ENCODE measurements at places on chromosomes 6 and 20.

GRCh38 chr6:187210-187861, 105.0 kb upstream of the DUSP22 start:
- DNase-seq, result no peak

- no peak for DNase-seq
Measured at GRCh38 chr6:137363805-137364138, 130.4 kb downstream of the OLIG3 start.

DNA sequence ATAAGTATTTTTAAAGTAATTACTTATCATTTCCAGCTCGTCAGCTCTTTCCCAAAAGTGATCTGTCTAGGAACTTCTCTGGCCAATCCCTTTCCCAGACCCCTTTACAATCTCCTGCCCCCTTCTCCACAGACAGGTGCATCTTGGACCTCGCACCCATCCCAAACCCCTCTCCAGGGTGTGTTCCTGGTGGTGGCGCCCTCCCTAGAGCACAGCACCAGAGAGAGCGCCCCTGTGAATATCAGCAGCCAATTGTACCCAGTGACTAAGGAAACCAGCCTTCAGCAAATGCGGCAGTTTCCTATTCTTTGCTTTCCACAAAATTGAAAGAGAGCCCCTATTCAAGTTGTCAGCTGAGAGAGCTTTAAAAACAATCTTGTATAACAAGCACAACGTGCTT, 157.7 kb downstream of the RNASET2 start:
- no peak for DNase-seq

DNA sequence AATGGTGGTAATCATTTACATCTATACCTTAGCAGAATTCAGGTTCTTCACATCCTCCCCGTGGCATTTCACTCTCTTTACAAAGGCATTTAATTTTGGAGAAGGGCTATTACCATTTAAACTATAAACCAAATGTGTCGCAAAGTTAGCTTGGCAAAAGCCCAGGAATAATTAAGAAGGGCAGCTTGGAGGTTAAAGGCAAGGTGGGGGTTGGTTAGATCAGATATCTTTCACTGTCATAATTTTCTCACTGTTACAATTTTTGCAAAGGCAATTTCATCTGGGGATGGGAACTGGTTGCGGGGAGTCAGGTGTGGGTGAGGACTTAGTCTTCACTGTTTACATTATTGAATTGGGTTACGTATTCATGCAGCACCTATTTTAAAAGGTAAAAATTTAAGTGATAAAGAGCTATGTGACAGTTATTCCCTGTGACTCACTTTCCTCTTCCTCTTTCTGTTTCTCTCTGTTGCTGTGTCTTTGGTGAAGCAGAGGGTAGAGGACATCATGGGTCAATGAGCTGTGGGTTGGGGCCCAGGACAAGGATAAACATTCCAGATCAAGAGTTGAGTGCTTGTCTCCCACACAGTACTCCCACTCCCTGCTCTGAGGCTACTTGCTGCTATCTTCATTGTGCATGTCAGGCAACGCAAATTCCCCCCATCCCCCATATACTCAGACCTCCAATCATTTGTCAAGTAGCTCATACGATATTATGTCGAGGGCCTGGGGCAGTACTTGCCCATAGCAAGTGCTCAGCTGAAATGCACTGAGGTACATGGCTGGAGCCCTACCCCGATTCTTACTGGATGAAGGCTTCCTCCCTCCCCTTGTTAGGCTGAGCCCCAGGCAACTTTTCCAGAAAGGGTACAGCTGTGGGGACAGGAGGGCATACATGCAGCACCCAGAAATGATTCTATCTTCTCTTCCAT, 223.1 kb upstream of the MYLIP start:
- peak; percentile 28 for DNase-seq

- DNase-seq, result no peak
Measured at GRCh38 chr6:166489301-166490155, 97.0 kb downstream of the RAMACL start.

GRCh38 chr6:43940071-43940392, 170.0 kb downstream of the VEGFA start:
- DNase-seq, result no peak

- DNase-seq, result no peak
Measured at GRCh38 chr6:75436869-75437268, 56.7 kb downstream of the FILIP1 start.

GRCh38 chr6:4914420-4915159, 89.2 kb downstream of the RPP40 start:
- DNase-seq, result no peak

DNA sequence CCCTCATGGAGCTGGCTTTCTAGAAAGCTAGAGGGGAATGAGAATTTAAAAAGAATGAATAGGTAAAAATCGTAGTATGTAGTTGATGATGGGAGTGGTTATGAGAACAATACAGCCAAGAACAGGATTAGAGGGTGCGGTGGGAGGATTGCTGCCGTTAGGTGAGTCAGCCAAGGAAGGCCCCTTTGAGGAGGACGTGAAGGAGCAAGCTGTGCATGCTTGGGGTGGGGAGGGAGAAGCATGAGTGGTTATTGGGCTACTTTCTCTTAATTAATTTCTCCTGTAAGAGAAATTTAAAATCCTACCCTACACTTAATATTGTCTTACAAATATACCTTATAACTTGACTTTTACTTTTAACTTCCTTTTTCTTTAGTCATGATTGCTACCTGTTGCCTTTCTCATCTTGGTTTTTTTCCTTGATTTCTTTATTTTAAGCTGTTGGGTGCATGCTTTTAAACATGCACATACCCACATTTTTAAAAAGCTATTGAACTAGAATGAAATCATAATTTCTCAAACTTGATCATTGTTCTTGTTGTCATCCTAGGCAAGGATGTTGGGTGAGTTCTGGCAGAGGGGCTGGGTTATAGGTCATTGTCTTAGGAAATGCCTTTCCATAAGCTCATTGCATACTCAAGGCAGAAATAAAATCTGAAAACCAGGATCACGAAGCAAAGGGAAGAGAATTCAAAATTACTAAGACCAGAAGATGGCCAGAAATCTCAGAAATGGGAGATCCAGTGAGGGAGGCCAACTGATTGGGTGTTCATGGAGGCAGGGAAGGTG, 114.5 kb downstream of the TCP11 start:
- no peak for DNase-seq

DNA sequence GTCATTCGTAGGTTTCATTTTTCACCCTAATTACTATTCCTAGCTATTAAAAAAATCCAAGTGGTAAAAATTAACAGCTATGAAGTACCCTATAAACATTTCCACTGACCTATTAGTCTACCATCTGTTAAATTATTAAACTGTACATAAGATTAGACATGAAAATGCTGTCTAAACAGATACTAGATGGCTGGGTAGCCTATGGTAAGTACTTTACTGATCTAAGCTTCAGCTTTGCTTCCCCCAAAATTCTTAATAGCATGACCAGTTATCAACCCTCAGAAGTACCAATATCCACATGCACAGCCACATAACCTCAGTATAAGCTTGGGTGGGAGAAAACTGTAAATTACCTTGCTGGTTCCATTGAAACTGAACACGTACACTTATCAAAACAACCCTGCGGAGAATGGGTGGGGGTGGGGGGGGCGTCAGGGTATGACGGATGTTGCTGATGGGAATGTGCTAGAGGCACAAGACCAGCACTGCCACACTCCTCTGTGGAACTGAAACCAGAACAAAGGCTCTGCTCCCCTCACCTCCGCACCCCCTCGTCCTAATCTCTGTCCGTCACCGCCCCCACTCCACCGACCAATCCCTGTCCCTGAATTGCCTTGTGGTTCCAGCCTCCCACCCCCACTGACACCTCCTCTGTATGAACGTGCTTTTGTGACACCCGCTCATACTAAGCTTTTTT, 45.3 kb downstream of the B4GALT5 start:
- DNase-seq, result peak; percentile 82

GRCh38 chr20:19320005-19320404, 107.6 kb downstream of the SLC24A3 start:
- no peak for DNase-seq

- DNase-seq, result no peak
Measured at GRCh38 chr6:148874698-148875293, 128.0 kb downstream of the UST start.

- DNase-seq, result no peak
Measured at GRCh38 chr6:170445971-170446370, 107.1 kb downstream of the PSMB1 start.

GRCh38 chr6:3715285-3715684, 36.2 kb downstream of the PXDC1 start:
- DNase-seq, result no peak

DNA sequence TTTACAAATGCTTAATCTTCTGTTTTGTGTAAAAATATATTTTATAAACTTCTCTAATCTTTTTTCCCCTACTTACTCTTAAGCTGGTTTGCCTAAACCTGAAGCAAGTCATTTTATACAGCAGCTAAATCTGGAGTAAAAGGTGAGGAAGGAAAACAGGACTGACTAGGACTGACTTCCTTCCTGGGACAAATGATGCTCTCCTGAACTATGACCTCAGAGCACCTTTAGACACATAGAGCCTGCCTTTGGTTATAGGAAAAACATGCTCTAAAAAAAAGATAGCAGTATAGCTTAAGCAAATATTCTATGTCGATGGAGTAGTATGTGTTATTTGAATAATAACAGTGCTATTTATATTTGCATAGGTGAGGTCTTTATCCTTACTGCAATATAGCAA, 21.5 kb upstream of the ADGRG6 start:
- no peak for DNase-seq

GRCh38 chr6:6918216-6918983, 189.4 kb upstream of the RREB1 start:
- peak; percentile 83 for DNase-seq

DNA sequence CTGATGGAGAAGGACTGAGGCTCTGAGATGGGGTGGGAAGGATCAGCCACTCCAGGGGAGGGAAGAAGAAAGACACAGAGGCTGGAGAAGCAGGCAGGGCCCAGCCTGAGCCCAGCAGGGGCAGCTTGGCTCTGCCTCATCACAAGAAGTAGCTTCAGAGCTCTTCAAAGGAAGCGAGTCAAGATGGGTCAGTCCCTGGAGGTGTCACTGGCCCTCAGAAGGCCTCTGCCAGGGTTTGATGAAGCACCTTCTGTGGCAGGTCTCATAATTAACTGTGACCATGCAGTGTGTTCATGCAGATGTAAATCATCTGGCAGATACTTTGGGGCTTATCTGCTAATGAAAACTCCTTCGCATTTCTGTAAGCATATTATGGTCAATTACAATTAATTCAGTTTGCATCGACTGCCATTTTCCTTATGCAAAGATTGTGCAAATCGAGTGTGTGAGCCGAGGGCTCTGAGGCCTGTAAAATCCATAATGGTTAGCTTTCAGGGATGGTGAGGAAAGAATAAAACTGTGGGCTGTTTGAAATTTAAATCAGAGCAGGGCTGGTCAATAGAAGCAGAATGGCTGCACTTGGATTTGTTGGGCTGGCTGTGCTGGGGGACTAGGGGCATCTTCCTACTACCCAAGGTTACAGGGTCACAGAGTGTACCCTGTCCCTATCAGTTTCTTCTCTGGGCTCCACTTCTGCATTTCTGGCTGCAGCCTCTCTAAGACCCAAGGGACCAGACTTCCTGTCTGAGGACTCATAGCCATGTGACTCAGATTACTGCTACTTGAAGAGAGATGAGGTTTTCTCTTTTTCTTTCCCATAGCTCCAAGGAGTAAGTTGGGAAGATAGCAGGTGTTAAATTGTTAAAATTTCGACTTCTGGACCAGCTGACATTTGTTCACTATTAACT, 376.6 kb downstream of the DHX35 start:
- peak; percentile 33 for DNase-seq

DNA sequence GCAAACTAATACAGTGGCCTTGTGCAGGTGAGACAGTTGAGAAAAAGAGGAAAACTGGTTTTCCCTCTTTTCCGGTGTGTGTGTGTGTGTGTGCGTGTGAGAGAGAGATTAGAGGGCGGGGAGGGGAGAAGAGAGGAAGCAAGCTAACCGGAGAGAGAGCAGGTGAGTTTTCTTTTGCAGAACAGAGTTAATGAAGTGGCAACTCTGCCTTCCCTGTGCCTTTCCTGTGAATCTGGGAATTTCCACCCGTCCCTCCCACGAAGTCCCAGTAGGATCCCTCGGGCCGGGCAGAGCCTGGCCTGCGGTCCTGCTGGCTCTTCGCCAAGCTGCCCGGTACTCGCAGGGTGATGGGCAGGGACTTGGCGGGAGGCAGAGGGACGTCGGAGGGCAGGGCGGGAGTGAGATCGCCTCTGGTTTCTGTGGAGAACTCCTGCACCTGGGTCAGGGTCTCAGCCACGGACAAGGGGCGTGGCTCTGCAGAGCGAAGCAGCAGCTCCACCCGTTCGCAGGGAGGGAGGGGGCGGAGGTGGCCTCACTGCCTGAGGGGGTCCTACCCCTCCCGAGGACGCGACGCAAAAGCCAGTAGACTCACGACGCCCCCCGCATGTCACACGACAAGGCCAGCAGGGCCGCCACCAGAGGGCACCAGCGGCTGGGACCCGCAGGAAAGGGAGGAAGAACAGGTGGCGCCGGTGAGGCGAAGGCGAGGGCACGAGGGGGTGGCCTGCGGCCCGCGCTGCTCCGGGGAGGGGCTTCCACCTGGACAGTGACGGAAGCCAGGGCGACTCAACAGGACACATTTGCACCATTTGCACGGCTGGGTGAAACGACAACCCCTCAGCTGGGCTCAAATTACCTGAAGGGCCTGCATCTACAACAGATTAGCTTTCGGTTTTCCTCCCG, 51.2 kb upstream of the RNF182 start:
- DNase-seq, result peak; percentile 89

DNA sequence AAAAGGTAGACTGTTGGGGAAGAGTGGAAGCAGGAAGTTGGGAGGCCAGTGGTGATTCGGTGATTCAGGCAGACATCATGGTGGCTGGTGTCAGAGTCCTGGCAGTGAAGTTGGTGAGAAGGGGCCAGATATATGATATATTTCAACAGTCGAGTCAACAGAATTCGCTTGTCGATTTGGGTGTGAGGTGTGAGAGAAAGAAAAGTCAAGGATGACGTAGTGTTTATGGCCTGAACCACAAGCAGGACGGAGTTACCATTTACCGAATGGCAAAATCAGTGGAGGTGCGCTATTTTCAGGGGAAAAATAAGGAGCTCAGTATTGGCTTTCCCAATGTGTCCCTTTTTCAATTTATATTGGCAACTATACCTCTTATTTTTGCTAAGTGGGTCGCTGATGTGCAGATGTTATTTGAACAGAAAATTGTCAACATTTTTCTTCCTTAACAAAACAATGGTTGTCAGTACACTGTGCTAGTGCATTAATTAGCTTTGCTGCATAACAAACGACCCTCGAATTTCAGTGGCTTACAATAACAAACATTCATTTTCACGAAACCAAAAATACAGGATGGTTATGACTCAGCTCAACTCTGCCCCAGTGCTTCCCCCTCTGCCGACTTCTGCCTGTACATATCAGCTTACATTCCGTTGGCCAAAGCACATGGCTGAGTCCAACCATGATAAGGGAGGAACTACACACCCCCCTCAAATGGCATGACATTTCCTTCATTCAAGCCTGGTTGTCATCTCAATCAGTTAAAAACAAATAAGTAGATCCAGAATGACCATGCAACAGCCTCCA, 255.0 kb upstream of the ZFP64 start:
- DNase-seq, result no peak

DNA sequence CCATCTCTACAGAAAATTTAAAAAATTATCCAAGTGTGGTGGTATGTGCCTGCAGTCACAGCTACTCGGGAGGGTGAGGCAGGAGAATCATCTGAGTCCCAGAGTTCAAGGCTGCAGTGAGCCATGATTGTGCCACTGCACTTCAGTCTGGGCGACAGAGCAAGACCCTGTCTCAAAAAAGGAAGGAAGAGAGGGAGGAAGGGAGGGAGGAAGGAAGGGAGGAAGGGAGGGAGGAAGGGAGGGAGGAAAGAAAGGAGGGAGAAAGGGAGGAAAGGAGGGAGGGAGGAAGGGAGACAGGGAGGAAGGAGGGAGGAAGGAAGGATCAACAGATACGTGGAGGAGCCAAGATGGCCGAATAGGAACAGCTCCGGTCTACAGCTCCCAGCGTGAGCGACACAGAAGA, 90.1 kb downstream of the ZNF217 start:
- DNase-seq, result no peak

Measured in GM20000 (cell line).